ENCODE measurements at places on chromosomes 1 and 21. TPM values are rescaled to one million over a fixed set of nuclear protein-coding genes. Genes with fewer than 3 reads are reported as not detected.

The EXO5 gene
- 6.3 TPM for total RNA-seq

The ANGPTL3 gene
- total RNA-seq = not detected

GRCh38 chr21:45319461-45320211 is 31.9 kb upstream of the POFUT2 start:
- H3K27me3 ChIP-seq = no peaks in the 10 kb centered on the region
- no peaks in the 10 kb centered on the region for H3K36me3 ChIP-seq
- DNase-seq = peak; percentile 79
- peak overlapping the region; percentile 94 for H3K27ac ChIP-seq
- no peak overlapping the region for H3K4me3 ChIP-seq
- peaks cover 20% of the 10 kb centered on the region for H3K4me1 ChIP-seq

- no peak overlapping the region for H3K27ac ChIP-seq
- no peaks in the 10 kb centered on the region for H3K4me1 ChIP-seq
- no peak overlapping the region for H3K4me3 ChIP-seq
- peak; percentile 44 for DNase-seq
Measured at GRCh38 chr1:150820730-150821512, 12.9 kb upstream of the CTSK start.

GRCh38 chr1:52856026-52856425 is 13.5 kb downstream of the ZYG11A start:
- DNase-seq = no peak
- no peak overlapping the region for H3K4me3 ChIP-seq
- no peak overlapping the region for H3K27ac ChIP-seq
- H3K36me3 ChIP-seq = no peaks in the 10 kb centered on the region
- no peaks in the 10 kb centered on the region for H3K27me3 ChIP-seq

- H3K27me3 ChIP-seq = no peaks in the 10 kb centered on the region
- no peak for DNase-seq
- H3K27ac ChIP-seq = no peak overlapping the region
Measured at GRCh38 chr1:233368789-233369130, 41.2 kb downstream of the MAP3K21 start.

- H3K27me3 ChIP-seq = no peaks in the 10 kb centered on the region
- no peaks in the 10 kb centered on the region for H3K4me1 ChIP-seq
- H3K36me3 ChIP-seq = peaks cover 59% of the 10 kb centered on the region
- no peak overlapping the region for H3K4me3 ChIP-seq
Measured at GRCh38 chr1:156257711-156258110, 9.9 kb upstream of the PAQR6 start.

The RAB42 gene
- 11.7 TPM for total RNA-seq

DNA sequence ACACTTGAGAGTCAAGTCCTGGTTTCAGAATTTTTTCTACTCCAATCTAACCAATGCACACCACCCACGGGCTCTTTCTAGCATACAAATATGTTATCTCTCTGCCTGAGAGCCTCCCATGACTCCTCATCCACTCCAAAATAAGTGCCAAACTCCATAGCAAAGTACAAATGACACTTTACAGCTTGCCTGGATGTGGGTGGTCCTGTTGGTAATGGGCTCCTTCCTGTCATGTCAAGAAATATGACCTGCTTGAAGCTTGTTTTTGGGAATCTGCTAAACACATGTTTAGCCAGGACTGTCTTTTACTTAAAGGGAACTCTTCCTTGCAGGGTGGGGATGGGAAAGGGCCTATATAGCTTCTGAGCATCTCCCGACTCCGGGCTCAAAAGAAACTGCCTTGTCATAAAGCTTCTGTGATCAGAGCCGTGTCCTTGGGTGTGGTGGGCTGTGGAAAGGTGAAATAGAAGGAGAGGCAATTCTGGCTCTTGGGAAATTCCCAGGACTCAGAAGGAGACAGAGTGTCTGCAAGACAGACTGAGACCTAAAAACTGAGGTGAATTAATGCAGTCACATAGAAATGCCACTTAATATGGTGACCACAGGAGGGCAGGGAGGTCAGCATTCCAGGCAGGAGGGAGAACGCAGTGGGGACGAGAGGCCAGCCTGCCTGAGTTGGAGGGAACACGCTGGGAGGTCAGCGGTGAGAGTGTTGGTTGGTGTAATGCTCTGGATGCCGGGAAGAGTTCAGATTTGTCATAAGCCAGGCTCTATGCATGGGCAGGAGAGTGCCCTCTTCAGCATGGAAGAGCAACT is 6.1 kb upstream of the IGFN1 start:
- H3K27ac ChIP-seq = no peak overlapping the region
- no peak overlapping the region for H3K4me3 ChIP-seq
- no peaks in the 10 kb centered on the region for H3K36me3 ChIP-seq
- peaks cover 12% of the 10 kb centered on the region for H3K4me1 ChIP-seq
- peaks cover 42% of the 10 kb centered on the region for H3K27me3 ChIP-seq

- peaks cover 15% of the 10 kb centered on the region for H3K36me3 ChIP-seq
- no peak for DNase-seq
- no peaks in the 10 kb centered on the region for H3K27me3 ChIP-seq
- H3K4me1 ChIP-seq = peaks cover 14% of the 10 kb centered on the region
- H3K27ac ChIP-seq = no peak overlapping the region
Measured at GRCh38 chr1:178899402-178899801, 28.5 kb upstream of the ANGPTL1 start.

GRCh38 chr1:184289825-184290550 is 96.8 kb upstream of the C1orf21 start:
- no peaks in the 10 kb centered on the region for H3K36me3 ChIP-seq
- no peaks in the 10 kb centered on the region for H3K27me3 ChIP-seq
- DNase-seq = no peak

DNA sequence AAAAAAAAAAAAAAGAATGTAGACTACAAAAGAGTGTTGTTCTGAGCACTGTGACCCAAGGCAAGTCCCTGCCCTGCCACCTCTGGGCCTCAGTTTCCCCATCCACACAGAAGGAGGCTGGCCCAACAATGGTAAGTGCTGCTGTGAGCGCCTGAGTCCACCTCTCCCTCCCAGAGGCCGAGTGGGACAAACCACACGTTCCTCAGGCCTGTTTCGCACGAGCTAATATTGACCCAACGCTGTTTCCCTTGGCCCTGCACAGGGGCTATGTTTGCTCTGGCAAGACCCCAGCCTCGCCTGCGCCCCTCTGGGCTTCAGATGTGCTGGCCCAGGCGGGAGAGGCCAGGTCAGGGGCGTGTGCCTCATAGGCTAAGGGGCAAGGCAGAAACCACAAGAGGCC is 12.6 kb upstream of the LAPTM5 start:
- DNase-seq = no peak
- no peak overlapping the region for H3K27ac ChIP-seq
- no peaks in the 10 kb centered on the region for H3K36me3 ChIP-seq
- no peak overlapping the region for H3K4me3 ChIP-seq

DNA sequence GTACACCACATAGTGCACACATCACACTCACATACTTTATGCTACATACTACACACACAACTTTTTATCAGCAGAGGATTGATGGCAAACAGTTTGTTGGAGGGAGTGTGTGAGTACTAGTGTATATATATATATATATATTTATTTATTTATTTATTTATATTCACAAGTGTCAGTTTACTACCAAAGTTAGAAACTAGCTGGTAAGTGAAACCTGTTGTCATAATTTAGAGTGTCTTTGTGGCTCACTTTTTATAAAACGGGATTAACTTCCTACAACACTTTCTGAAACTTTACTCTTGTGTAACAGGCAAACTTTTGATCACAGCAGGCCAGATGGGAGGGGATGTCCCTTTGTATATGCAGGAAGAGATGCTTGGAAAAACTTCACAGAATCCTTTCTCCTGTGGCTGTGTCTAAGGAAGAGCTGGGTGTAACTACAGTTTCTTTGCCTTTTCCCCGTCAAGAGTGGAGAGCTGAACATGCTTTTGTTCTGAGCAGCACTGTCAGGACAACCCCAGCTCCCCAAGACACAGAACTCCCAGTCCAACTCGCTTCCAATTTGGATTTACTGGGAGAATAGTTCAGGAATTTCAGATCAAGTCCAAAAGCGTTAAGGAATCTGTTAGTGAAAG is 1.9 kb upstream of the SAMD13 start:
- peak overlapping the region; percentile 79 for H3K27ac ChIP-seq
- no peaks in the 10 kb centered on the region for H3K27me3 ChIP-seq
- H3K36me3 ChIP-seq = no peaks in the 10 kb centered on the region
- DNase-seq = no peak

The CFHR4 gene
- total RNA-seq = not detected

The LCE7A gene
- not detected for total RNA-seq

- H3K4me3 ChIP-seq = no peak overlapping the region
- DNase-seq = no peak
- no peak overlapping the region for H3K27ac ChIP-seq
- H3K27me3 ChIP-seq = no peaks in the 10 kb centered on the region
- no peaks in the 10 kb centered on the region for H3K4me1 ChIP-seq
Measured at GRCh38 chr1:80214888-80215540, 1208.5 kb upstream of the ADGRL4 start.

GRCh38 chr1:228334226-228334935 is 72.3 kb downstream of the TRIM11 start:
- H3K4me3 ChIP-seq = no peak overlapping the region
- no peak for DNase-seq
- H3K36me3 ChIP-seq = peaks cover 49% of the 10 kb centered on the region
- H3K4me1 ChIP-seq = peaks cover 10% of the 10 kb centered on the region

The AIRE gene
- 0.45 TPM for total RNA-seq

GRCh38 chr1:107362468-107363140 is 221.8 kb downstream of the NTNG1 start:
- H3K4me3 ChIP-seq = no peak overlapping the region
- H3K4me1 ChIP-seq = no peaks in the 10 kb centered on the region
- no peak for DNase-seq
- H3K27ac ChIP-seq = no peak overlapping the region

GRCh38 chr1:51642739-51643142 is 25.8 kb downstream of the OSBPL9 start:
- H3K4me3 ChIP-seq = no peak overlapping the region
- no peak for DNase-seq
- H3K4me1 ChIP-seq = peaks cover 11% of the 10 kb centered on the region
- no peaks in the 10 kb centered on the region for H3K36me3 ChIP-seq
- H3K27ac ChIP-seq = no peak overlapping the region

- DNase-seq = no peak
- no peaks in the 10 kb centered on the region for H3K4me1 ChIP-seq
- no peak overlapping the region for H3K27ac ChIP-seq
- no peaks in the 10 kb centered on the region for H3K36me3 ChIP-seq
- H3K4me3 ChIP-seq = no peak overlapping the region
Measured at GRCh38 chr1:89802841-89803240, 18.0 kb upstream of the LRRC8D start.

GRCh38 chr1:40784141-40784770 is 669 bp downstream of the KCNQ4 start:
- H3K27ac ChIP-seq = no peak overlapping the region
- peak; percentile 66 for DNase-seq
- no peaks in the 10 kb centered on the region for H3K36me3 ChIP-seq

DNA sequence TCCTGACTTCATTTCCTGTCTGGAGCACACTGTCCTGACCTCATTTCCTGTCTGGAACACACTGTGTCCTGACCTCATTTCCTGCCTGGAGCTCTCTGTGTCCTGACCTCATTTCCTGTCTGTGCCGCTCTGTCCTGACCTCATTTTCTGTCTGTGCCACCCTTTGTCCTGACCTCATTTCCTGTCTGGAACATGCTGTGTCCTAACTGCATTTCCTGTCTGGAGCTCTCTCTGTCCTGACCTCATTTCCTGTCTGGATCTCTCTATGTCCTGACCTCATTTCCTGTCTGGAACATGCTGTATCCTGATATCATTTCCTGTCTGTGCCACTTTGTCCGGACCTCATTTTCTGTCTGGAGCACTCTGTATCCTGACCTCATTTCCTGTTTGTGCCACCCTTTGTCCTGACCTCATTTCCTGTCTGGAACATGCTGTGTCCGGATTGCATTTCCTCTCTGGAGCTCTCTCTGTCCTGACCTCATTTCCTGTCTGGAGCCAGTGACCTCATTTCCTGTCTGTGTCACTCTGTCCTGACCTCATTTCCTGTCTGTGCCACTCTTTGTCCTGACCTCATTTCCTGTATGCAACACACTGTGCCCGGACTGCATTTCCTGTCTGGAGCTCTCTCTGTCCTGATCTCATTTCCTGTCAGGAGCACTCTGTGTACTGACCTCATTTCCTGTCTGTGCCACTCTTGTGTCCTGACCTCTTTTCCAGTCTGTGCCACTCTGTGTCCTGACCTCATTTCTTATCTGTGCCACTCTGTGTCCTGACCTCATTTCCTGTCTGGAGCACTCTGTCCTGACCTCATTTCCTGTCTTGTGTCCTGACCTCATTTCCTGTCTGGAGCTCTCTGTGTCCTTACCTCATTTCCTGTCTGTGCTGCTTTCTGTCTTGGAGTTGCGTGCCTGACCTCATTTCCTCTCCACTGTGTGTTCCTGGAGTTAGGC is 27.6 kb downstream of the SKI start:
- no peaks in the 10 kb centered on the region for H3K36me3 ChIP-seq
- no peaks in the 10 kb centered on the region for H3K27me3 ChIP-seq
- no peak overlapping the region for H3K27ac ChIP-seq
- no peak for DNase-seq

The OR2L2 gene
- total RNA-seq = not detected

DNA sequence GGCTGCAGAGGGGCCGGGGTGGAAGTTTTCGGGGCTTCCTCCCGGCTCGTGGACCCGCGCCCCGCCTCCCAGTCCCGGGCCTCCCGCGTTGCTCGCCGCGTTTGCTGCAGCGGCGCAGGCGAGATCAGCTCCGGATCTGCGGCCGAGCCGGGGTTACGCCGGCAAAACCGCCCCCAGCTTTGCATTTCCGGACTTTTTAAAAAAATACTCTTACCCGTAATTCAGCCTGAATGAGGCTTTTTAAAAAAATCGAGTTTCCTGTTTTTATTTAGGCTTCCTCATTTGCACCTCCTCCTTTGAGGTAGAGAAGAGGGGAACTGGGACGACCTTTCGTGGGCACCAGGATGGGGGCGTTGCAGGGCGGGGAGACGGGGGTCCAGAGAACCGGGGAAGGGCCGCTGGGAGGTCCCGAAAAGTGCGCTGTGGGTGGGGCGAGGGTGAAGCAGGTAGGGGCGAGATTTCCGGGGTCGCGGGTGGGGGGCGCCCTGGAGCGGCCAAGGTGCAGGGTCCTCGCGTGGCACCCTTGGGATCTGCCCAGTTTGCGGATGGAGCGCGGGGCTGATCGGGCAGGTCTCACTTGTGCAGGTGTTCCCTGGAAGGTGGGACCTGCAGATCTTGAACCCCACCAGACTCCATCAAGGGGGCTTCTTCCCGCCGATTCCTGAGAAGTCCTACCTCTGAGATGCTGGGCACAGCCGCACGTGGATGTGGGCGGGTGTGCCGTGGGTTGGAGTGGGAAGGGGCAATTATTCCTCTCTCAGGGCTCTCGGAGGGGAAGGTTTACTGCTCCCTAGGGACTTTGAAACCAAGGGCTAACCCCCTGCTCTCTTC is 1.1 kb downstream of the PIK3CD start:
- H3K27me3 ChIP-seq = peaks cover 68% of the 10 kb centered on the region
- peak overlapping the region; percentile 35 for H3K4me3 ChIP-seq
- no peak overlapping the region for H3K27ac ChIP-seq
- H3K4me1 ChIP-seq = peaks cover 9% of the 10 kb centered on the region
- H3K36me3 ChIP-seq = no peaks in the 10 kb centered on the region

- H3K36me3 ChIP-seq = no peaks in the 10 kb centered on the region
- H3K4me3 ChIP-seq = no peak overlapping the region
- H3K27ac ChIP-seq = no peak overlapping the region
- H3K4me1 ChIP-seq = peaks cover 7% of the 10 kb centered on the region
Measured at GRCh38 chr1:207811920-207812720, 60.3 kb downstream of the CD46 start.

GRCh38 chr1:183200451-183200850 is 14.4 kb downstream of the LAMC2 start:
- no peaks in the 10 kb centered on the region for H3K36me3 ChIP-seq
- no peak for DNase-seq
- H3K4me3 ChIP-seq = no peak overlapping the region
